Nucleus accumbens (tissue), 56 donors: ENCODE measurements at places on chromosomes 6 and 20.

- DNase-seq: no peak
Measured at GRCh38 chr6:18284261-18284660, 19.9 kb upstream of the DEK start.

- no peak for DNase-seq
Measured at GRCh38 chr6:169997187-169997929, 245.9 kb downstream of the ERMARD start.

- no peak for DNase-seq
Measured at GRCh38 chr20:15241681-15242080, 904.3 kb upstream of the FLRT3 start.

GRCh38 chr6:34497411-34497810 is 31.5 kb downstream of the PACSIN1 start:
- no peak for DNase-seq

- no peak for DNase-seq
Measured at GRCh38 chr6:100998111-100998510, 117.0 kb upstream of the ASCC3 start.

DNA sequence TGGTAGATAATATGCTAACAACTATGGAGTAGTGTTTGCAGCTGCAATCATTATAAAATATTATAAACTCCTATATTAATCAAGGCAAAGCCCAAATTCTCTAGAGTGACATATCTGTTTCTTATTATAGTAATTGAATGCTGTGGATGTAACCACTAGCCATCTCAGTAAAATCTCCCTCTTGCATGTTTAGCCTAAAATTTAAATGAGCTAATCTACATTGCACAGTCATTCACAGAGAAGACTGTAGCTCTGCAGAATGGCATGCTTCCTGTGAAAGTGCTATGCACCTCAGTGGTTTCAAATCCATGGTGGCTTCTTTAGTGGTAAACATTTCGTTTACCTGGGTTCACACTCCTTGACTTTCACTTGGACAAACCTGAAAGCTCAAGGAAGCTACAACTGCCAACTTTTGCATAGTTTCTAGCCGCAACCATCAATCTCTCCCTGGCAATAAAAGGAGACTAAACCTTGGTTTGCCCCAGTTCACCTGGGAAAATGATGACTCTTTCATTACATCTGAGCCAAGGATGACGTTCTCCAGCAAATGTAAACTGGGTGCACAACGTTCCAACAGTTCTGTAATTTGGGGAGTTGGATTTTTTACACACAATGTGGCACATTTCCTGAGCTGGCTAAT is 47.2 kb downstream of the FILIP1 start:
- no peak for DNase-seq

DNA sequence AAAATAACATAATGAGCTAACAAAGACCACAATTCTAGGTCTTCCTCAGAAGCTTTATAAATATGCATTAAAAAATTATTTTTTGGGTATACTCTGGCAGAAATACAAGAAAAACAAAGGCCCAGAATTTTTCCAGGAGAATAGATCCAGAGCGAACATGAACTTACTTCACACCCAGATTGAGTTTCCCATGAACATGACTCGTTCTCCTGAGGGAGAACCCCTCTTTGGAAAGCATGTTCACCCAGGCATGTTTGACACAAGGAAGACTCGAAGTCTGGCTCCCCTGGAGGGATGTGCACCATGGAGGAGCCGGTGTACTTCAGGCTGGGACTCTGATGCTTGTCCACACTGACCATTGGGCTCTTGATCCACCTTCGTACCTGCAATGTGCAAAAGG is 56.1 kb downstream of the SGK1 start:
- DNase-seq: no peak

DNA sequence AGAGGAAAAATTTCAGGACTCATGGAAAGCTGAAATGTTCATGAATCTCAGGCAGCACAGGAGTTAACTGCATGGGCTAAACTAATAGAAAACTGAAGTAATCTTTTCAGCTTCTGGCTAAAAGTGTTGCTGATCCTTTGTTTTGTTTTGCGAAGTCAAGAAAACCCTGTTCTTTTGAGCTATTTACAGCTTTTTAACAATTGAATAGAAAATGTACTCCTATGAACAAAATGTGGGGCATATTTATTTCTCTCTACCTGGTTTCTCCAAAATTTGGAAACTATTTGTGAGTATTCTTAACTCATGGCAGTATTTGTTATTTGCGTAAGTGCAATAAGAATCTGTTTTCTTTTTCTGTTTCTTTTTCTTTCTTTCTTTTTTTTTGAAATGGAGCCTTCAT is 818.8 kb upstream of the CITED2 start:
- no peak for DNase-seq

- no peak for DNase-seq
Measured at GRCh38 chr6:120779441-120779840, 554.8 kb downstream of the TBC1D32 start.

DNA sequence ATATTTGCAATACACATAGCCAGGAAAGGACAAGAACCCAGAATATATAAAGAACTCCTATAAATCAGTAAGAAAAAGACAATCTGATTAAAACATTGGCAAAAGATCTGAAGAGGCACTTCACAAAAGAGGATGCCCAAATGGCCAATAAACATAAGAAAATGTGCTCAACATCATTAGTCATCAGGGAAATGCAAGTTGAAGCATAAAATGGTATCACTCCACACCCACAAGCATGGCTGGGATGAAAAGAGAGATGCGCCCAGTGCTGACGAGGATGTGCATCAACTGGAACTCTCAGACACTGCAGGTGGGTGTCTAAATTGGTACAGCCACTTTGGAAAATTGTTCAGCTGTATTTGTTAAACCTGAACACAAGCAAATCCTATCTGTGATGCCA is 42.4 kb upstream of the MLN start:
- no peak for DNase-seq

DNA sequence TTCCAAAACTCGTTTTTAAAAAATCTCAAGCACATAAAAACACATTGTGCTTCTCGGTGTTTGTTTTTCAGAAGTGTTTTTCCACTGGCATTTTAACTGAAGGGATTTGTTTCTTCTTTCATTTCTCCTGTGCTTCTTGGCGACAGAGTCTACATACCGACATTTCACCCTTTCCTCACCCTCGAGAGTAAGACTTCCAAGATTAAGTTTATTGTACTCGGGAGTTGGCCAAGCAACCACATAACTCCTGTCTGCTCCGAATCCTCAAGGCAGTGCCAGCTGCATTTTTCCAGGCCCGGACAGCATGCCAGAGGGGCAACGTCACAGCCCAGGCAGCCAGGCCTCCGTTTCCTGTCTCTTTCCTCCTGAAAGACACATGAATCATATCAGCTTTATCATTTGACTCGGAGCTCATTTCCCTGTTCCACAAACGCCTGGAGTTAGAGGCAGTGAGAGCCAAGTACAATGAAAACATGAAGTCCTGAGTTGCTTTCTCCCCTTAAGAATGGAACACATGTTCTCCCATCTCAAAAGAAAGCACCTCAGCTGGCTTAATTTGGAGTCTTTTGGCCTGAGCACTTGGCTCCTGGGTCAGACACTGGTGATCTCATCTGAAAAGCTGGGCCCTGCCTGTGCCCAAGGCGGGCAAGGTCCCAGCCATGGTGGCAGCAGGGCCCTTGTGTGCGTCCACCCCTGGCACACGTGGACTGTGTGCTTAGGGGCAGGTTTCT is 23.2 kb upstream of the FAM50B start:
- DNase-seq: peak; percentile 12

DNA sequence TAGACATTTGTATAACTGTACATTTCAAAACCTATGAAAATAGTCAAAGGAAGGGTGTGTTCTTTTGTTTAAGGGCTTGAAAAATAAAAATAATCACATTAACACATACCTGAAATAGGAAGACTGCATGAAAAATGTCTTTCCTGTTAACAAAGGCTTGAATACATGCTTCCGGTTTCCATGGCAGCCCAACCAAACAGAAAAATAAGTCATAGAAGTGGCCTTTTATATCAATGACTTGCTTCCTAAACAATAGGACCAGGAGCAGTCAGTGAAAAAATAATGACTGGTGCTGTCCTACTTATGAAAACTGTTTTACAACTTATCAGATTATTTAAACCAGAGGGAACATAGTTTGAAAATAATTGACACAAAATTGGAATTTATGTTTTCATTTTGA is 412.6 kb upstream of the PLCB4 start:
- no peak for DNase-seq

- no peak for DNase-seq
Measured at GRCh38 chr6:118736440-118736839, 85.0 kb upstream of the CEP85L start.

GRCh38 chr20:47668313-47669151 is 116.7 kb downstream of the SULF2 start:
- DNase-seq: no peak
